ENCODE measurements at places on chromosomes 4 and X.

- DNase-seq: no peak
Measured at GRCh38 chrX:16635040-16635439, 14.9 kb upstream of the S100G start.

GRCh38 chr4:102580463-102580842, 79.3 kb downstream of the NFKB1 start:
- DNase-seq: no peak

- no peak for DNase-seq
Measured at GRCh38 chr4:7313347-7313811, 121.0 kb downstream of the SORCS2 start.

GRCh38 chr4:182878633-182879495, 38.3 kb downstream of the DCTD start:
- DNase-seq: no peak

DNA sequence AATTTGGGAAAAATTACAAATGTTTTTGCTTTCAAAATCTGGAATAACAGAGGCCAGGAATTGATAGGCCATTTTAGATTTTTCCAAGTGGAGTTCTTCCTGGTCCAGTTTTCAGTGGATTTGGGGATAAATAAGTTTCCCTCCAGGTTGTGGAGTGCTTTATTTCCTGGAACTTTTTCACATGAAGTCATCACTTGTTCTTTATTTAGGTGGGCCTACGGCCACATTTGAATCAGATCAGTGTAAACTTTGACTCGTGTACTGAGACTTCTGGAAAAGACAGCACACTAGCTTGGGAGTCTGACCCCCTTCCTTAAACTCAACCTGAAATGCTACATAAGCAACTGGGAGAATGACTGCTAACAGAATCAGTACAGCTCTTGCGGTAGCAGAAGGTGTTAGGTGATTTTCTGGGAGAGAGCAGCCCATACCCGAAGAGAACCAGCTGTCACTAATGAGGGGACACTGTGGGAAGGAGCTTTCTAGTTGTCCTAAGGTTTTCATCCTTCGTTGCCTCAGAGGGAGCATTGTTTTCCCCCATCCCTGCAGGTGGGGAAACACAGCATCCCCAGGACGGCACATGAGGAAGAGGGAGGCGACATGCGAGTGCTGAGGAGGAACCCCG, 235.2 kb upstream of the FAT1 start:
- no peak for DNase-seq

DNA sequence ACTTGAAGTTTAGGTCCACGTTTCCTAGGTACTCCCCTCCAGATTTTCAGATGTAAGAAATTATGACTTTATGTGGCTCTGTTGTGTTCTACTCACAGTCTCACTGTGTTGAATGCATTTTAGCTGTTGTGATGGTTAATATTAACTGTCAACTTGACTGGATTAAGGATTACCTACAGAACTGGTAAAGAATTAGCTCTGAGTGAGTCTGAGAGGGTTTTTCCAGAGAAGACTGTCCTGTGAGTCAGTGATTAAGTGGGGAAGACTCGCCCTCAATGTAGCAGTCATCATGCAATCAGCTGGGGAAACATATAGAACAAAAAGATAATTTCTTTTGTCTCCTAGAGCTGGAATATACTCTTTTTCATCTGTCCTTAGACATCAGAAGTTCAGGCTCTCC, 493.4 kb downstream of the ACTRT1 start:
- DNase-seq: no peak

DNA sequence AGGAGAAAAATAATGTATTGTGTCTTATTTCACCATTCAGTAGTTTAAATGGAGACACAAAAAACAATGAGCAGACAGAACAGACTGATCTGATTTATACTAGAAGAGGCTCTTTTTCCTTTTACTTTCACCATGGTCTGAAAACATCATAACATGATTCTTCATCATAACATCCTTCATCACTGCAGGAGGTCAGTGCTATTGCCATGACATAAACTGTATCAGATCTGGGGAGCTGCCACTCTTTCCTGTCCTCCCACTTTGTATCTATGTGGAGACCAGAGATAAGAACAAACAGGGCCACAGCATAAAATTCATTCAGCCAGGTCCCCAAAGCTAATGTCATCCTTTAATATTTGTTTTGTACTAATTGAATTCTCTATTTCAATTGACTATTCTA, 25.2 kb downstream of the SOD3 start:
- no peak for DNase-seq

- DNase-seq: no peak
Measured at GRCh38 chr4:118751629-118752323, 66.6 kb downstream of the METTL14 start.

DNA sequence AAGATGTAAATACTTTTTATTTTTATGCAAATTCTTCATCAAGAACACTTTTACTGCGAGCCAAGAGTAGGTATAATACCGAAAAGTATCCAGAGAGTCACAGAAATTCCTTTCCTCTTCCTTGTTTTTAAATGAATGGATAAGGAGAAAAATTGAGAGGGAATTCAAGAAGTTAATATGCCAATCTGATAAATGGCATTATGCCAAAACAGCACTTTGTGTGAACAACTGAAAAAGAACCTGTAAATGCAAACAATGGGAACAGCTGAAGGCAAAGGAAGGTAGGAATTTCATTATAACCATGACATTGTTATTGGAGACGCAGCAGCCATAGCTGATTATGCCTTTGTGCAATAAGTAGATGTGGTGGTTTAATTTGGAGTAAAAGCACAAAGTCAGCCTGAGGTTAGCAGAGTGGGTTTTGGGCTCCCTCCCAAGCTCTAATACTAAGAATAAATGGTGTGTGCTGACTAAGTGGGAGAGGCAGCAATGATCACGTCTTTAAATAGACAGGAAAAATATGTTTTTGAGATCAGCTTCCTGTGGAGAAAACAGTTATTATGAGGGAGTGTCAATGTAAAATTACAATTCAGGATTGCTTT, 209.8 kb upstream of the NDST4 start:
- peak; percentile 43 for DNase-seq
